HTR-8/SVneo (cell line): ENCODE measurements at places on chromosomes 6 and 20.

DNA sequence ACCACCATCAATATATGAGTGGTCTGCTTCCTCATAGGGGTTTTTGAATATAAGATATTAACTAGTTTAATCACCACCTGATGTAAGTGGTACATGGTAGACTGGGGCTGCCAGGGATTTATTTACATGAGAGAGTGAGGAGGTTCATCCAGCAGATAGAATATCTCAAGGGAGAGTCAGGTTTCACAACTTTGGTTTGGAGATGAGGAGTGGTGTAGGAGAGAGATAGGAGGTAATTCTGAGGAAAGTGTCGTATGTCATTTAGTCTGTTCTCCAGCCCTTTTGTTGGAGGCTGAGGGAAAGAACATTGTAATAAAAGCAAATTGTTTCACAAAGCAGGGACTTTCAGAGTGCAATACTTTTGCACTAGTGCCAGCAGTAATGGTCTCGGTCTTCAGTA is 16.8 kb downstream of the L3MBTL3 start:
- DNase-seq, result no peak

GRCh38 chr6:13870214-13870830 is 54.4 kb upstream of the RNF182 start:
- no peak for DNase-seq

- peak; percentile 44 for DNase-seq
These were observed 43.4 kb upstream of the RNF144B start for GRCh38 chr6:18343741-18344140.

GRCh38 chr6:32666420-32667300 is at the start of gene HLA-DQB1:
TSS of gene HLA-DQB1 (minus strand) at chr6:32666657. CDS start at chr6:32666607, 50 bp downstream.
- peak; percentile 60 for DNase-seq

DNA sequence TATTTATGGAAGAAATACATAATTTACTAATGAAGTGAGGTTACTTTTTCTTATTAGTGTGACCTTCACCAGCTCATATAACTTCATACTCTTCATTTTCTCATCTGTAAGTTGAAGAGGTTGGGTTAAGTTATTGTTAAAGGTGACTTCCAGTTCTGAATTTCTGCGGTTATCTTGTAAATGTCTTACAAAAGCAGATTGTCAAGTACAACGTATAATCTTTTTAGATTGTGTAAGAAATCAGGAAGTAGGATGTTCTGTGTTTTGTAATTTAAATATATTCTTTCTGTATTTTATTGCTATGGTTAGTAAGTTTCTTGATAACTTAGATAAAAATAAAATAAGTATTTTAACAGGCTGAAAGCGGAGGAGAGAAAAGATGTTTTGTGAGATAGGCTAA is 12.0 kb downstream of the WTAP start:
- no peak for DNase-seq

- no peak for DNase-seq
These were observed at the start of gene TRIM31 for GRCh38 chr6:30113003-30113759. TSS of gene TRIM31 (minus strand) at chr6:30113090. CDS start at chr6:30112805, 285 bp downstream.

DNA sequence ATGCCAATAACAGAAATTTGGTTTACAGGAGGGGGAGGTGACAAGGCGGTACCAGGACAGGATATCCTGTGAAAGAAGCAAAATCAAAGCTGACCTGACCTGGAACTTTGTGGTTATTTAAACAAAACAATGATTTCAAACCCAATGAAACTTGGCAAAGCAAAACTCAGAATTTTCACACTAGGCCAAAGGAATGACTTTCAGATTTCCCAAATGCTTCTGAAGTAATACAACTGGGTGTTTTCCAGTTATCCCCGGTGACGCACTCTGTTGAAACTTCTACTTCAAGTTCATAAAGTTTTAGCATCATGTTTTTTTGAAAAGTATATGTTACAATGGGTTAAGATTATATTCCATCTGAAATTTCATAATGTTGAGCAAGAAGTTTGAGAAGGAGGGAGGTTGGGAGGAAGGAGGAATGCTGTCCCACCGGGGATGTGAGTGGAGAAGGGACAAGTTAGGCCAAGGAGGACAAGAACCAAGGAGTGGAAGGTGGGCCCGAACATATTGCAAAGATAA is 78.1 kb upstream of the TRAF3IP2 start:
- DNase-seq, result no peak

GRCh38 chr6:108661982-108662381 is 101.3 kb downstream of the FOXO3 start:
- DNase-seq, result no peak

GRCh38 chr6:72746276-72746675 is 124.4 kb downstream of the KCNQ5 start:
- DNase-seq, result no peak

- DNase-seq, result no peak
These were observed 137.6 kb downstream of the MRPL14 start for GRCh38 chr6:43989581-43990146.

- DNase-seq, result no peak
These were observed 120.4 kb downstream of the TOX2 start for GRCh38 chr20:44034965-44035635.

- DNase-seq, result no peak
These were observed 58.8 kb upstream of the UNC93A start for GRCh38 chr6:167232356-167232755.

DNA sequence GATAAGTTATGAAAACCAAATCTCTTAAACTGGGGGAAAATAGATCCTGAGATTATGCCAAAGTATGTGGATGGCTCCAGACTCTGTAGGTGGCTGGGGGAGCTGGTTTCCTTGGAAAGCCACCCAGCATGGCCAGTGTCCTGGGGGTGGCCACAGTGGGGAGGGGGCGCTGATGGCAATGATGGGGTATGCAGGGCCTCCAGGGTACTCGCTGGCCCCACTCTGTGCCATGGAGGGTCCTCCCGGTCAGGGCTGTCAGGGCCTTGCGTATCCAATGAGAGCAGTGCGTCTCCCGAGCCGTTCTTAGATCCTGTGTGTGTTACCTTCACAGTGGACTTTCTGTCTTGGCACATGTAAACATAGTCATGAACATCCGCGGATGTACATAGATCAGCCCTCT is 152.8 kb downstream of the TMEM242 start:
- DNase-seq, result no peak

DNA sequence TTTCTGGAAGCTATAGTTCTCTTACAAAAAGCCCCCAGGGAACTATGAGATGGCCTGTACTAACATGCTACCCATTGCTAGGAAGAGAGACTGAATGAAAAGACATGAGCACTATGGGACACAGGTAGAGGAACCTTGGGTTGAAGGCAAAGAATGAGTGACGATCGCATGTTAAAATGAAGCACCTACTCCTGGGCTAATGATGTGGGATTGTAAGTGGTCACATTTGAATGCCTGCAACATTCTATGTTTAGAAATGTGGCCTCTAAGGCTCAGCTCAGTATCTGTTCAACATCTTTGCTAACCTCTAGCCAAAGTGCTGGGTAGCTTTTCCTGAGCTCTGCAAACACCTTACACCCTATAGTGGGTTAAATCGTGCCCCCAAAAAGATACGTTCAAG is 5.2 kb upstream of the ZC3H12D start:
- DNase-seq, result no peak

- DNase-seq, result no peak
These were observed 1.6 kb upstream of the PSMB8 start for GRCh38 chr6:32845384-32845884.
